ENCODE measurements at places on chromosomes 5 and 9.

DNA sequence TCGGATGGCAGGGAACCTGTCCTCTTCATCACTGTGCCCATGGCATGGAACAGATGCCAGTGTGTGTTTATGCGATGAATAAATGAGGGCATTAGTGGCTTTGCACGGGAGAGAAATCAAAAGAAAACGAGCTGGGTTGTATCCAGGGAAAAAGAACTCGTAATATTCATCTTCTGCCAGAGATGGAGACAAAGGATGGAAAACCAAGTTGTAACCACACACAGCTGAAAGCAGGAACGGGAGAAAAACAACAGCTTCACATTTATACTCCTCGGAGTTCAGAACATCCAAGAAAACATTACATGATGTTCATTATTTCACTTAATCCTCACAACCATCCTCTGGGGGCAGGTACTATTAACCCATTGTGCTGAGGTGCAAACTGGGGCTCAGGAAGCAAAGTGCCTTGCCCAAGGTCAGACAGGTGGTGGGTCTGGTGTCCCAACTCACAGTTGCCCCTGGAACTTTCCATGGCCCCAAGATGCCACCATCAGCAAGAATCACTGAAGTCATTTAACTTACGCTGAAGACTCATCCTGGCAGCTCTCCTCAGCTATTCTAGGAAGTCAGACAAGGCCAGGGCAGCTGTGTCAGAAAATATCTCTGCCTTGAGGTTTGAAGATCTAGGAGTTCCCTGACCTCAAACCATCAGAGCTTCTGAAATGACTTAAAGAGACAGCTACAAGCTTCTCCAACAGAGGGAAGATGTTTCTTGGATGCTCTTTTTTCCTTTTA lies 250.4 kb downstream of the NSG2 start:
- no peak for DNase-seq

- DNase-seq, result no peak
Observed at GRCh38 chr9:89317282-89317681, 1.0 kb upstream of the SECISBP2 start.

DNA sequence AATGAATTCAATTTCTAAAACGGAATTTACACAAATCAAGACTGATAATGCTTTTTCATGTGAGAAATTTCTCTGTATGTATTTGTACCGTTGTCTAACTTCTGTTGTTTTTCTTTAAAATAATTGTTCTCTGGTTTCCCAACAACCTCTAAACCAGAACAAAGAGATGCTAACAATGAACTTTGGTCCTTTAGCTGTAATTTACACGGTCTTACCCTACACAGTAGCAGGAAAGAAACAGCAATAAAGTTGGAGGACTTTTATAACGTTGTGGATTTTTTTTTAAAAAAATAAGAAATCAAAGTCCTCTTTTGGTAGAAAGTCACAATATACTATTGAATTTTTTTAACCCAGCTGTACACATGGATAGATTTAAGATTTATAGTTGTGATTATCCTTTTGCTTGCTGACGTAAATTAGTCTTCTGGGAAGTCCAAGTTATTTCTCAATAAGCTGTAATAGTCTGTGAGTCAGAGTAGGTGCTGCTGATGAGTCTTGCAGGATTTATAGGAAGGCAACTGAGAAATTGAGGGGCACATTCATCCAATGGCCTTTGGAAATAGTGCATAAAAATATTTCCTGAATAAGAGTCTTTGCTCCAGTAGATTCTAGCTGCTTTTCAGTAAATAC lies 76.8 kb upstream of the PCSK1 start:
- no peak for DNase-seq

GRCh38 chr5:76528547-76529331 lies 94.5 kb downstream of the F2RL2 start:
- no peak for DNase-seq

- DNase-seq, result no peak
Observed at GRCh38 chr5:58847041-58847440, 264.2 kb downstream of the RAB3C start.

- no peak for DNase-seq
Observed at GRCh38 chr9:126111556-126111955, 215.1 kb upstream of the MVB12B start.

DNA sequence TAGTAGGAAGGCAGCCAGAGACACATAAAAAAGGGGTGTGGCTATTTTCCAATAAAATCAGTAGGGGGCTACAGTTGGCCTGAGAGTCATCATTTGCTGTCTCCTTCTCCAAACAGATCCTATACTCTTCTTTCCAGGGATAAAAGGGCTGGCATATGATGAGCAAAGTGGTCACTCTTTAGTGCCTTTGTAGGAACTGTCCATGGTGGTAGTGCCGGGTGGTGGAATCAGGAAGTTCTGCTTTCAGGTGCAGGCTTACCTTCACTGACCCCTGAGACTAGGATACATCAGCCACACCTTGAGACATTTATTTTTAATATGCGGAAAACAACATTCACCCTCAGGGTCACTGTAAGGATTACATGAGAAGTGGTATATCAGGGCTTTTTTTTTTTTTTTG lies 80.8 kb downstream of the ASTN2 start:
- no peak for DNase-seq

- DNase-seq, result no peak
Observed at GRCh38 chr9:92707530-92707929, 37.6 kb upstream of the IPPK start.

GRCh38 chr5:57171816-57172465 lies 1.9 kb upstream of the GPBP1 start:
- DNase-seq, result peak; percentile 23

DNA sequence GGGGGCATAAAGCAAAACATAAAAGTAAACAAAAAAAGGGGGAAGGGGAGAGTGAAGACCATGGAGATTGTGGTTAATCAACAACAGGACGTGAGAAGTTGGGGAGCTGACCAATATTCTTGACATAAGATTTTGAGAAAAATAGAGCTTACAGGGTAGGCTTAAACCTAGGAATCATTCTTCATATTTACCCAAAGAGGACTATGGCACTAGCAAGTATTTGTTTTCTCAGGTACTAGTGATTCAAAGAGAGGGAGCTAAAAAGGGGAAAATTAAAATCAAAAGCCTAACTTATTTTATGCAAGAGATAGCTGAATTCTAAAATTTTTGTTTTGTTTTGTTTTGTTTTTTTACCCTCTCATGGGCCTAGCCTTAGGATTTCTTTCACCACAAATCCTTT lies 427.5 kb downstream of the PIK3R1 start:
- DNase-seq, result no peak

DNA sequence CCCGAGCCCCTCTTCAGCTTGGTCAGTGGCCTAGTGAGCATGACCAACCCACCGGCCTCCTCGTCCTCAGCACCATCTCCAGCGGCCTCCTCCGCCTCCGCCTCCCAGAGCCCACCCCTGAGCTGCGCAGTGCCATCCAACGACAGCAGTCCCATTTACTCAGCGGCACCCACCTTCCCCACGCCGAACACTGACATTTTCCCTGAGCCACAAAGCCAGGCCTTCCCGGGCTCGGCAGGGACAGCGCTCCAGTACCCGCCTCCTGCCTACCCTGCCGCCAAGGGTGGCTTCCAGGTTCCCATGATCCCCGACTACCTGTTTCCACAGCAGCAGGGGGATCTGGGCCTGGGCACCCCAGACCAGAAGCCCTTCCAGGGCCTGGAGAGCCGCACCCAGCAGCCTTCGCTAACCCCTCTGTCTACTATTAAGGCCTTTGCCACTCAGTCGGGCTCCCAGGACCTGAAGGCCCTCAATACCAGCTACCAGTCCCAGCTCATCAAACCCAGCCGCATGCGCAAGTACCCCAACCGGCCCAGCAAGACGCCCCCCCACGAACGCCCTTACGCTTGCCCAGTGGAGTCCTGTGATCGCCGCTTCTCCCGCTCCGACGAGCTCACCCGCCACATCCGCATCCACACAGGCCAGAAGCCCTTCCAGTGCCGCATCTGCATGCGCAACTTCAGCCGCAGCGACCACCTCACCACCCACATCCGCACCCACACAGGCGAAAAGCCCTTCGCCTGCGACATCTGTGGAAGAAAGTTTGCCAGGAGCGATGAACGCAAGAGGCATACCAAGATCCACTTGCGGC lies 1.8 kb downstream of the EGR1 start:
- DNase-seq, result no peak

DNA sequence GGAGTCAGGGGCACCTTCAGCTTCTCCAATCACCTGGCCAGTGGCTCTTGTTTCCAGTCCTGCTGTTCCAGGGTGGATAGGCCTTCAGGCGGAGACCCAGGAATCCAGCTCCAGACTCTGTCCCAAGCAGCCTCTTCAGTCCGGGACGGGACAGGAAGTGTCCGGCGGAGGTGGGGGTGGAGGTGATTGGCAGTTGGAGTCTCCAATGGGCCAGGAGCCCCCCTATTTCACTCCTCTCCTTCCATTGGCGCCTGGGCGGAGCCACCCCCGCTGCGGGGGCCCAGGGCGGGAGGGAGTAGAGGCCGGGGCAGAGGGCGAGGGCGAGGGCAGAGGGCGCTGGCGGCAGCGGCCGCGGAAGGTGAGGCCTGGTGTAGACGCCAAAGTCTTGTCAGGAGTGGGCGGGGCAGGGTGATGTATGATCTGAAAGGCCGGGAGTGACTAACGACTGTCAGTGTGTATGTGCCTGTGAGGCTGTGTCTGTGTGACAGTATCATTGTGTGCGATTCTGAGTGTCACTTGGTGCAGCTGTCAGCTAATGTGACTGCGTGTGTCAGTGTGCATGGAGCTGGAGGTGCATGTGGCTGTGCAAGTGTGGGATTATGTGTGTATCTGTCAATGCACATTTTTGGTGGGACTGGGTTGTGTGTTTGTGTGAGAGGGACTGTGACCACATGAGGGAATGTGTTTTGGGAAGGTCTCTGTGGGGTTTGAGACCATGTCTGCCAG lies at the start of gene IL11RA:
Gene IL11RA (plus strand): TSS at position 310 of the 726 bp plus-strand sequence. CDS start 3,033 bp downstream, outside the sequence.
- DNase-seq, result no peak

DNA sequence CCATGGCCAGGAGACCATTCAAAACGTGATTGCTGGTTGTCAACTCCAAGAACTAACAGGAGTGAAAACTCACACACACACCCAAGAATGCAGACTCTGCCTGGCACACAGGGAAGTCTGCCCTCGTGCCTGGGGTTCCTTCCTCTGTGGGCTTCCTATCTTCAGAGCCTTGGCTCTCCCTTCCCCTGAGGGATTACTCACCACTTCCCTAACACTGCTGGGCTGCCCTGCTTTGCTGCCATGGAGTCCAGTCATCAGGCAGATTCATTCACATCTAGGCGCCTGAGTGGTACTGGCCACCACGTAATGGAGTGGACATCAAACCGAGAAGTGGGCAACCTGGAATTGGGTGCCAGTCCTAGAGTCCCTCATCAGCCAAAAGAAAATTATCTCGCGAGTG lies 76.4 kb upstream of the PRSS3 start:
- DNase-seq, result no peak

GRCh38 chr9:34715639-34716215 lies 5.8 kb upstream of the CCL21 start:
- no peak for DNase-seq

DNA sequence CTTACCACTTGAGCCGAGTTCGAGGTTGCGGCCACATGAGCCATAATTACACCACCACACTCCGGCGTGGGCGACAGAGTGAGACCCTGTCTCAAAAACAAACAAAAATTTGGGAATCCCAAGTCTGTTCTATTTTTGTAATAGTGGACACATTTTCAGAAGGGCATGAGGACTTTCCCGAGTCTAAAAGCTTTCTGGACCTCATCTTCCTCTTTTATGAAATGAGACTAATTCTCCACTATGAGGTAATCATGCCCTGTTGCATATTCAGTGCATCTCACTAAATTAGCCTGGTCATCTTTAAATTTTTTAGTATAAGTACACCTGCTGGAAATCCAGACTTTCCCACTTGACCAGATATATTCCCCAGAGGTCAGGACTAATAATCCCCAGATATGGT lies 55.7 kb downstream of the GGTA1 start:
- no peak for DNase-seq

DNA sequence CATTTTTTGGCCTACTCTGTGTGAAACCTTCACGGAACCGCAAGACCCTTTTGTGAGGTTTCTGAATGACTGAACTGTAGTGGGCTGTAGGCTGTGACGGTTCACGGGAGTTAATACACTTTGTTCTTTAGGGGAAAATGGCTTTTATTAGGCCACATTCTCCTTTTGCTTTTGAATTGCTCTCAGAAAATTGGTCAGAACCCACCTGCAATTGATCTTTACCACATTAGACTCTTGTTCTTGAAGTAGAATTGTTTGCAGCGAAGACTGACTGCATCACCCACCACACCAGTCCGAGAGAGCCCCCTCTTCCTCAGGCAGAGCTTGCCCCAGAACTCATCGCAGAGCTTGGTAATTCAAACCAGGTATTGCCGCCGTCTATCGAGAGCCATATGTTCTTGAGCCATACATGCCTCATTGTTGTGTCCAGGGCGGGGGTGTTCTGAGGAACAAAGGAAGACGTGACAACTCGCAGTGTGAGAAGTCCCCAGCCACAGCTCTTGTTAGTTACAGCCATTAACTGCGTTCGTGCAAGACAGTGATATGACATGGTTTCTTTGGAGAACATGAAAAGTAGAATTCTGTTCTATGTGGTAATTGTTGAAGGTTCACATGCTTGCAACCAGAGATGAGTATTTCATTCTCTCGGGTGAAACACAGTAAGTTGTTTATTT lies 166.4 kb upstream of the OTULINL start:
- no peak for DNase-seq

DNA sequence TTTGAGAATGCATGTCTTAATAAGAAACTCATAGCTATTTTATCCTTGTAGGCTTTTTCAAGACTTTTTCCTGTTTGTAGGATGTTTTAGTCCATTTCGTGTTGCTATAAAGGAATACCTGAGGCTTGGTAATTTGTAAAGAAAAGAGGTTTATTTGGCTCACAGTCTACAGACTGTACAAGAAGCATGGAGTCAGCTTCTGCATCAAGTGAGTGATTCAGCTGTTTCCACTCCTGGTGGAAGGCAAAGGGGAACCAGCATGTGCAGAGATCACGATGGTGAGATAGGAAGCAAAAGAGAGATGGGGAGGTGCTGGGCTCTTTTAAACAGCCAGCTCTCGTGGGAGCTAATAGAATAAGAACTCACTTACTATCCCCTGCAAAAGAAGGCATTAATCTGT lies 177.3 kb downstream of the ALDH1A1 start:
- DNase-seq, result no peak

DNA sequence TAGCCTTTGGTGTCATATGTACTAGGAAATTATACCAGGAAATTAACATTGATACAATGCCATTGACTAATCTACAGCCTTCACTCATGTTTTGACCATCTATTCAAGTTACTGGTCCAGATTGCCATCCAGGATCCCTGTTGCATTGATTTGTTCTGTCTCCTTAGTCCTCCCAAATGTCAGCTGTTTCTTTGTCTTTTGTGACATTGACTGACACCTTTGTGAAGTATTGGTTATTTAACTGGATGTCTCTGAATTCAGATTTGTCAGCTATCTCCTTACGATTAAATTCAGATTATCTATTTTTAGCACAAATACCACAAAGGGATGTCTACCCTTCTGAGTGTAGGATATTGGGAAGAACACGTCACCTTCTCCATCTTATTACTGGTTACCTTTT lies 73.7 kb upstream of the CTNND2 start:
- DNase-seq, result no peak

DNA sequence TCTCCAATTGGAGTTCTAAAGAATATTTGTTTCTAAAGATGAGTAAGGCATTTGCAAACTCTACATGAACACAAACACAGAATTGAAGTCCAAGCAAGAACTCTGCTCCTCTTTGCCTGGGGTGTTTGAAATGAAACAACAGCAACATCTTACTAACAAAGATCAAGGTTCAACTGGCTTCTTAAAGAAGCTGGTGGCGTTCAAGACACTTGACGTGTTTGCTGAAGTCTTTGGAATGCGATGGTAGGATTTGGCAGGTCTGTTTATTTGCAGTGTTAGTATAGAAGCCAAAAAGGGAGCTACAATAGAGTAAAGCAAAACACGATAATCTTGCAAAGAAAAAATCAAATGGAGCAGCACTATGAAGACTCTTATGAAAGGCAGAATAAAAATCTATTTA lies 94.9 kb downstream of the BASP1 start:
- no peak for DNase-seq

Measured in effector CD4-positive, alpha-beta T cell (primary cell).